NCI-H2081 treated with DMSO at 0.1 percent for 48 hours (cell line): ENCODE measurements at places on chromosomes 16 and 17.

GRCh38 chr16:81879625-81880024 lies 100.5 kb downstream of the PLCG2 start:
- DNase-seq: no peak

GRCh38 chr16:14015461-14015860 lies 55.7 kb upstream of the MRTFB start:
- no peak for DNase-seq

DNA sequence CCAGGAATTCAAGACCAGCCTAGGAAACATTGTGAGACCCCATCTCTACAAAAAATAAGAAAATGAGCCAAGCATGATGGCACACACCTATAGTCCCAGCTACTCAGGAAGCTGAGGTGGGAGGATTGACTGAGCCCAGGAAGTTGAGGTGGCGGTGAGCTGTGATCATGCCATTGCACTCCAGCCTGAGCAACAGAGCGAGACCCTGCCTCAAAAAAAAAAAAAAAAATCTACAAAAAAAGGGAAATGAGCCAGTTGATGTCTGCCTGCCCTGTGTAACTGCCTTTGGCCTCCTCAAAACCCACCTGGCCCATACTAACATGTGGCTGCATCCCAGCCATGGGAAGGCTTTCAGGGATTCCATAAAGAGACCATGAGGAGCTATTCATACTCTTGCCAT lies 4.5 kb downstream of the RANBP10 start:
- DNase-seq: no peak

GRCh38 chr17:8124350-8125153 lies 646 bp upstream of the HES7 start:
- DNase-seq: no peak

- no peak for DNase-seq
Observed at GRCh38 chr16:48231727-48232492, 12.2 kb upstream of the LONP2 start.

GRCh38 chr16:815861-816260 lies 15.3 kb upstream of the GNG13 start:
- no peak for DNase-seq

DNA sequence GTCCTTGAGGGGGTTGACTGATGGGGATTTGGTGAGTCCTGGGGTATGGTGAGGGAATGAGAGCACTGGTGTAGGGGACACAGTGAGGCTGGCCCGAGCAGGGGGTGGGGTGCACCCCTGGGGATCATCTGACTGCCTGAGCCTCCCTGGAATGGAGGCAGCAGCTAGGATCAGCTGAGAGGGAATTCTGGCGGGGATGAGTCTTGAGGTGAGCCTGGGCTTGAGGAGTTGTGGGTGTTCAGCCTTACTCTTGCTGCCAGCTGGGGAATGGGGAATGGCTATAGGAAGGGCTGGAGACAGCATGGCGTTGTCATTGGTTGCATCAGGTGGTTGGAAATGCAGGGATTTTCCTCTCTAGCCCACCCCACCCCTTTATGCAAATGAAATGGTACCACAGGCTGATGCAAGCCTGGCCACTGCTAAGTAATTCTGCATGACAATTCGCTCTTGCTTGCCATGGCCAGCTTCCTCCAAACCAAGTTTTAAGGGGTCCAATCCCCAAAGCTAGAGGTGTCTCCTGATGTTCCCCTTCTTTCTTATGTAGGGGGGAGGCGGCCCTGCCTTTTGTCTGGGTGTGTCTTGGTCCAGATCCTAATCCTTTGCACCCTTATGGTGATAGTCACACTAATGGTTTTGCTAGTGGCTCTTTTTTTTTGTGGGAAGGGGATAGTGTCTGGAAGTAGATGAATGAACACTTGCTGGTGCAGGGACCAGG lies 7.5 kb downstream of the NFE2L1 start:
- no peak for DNase-seq

DNA sequence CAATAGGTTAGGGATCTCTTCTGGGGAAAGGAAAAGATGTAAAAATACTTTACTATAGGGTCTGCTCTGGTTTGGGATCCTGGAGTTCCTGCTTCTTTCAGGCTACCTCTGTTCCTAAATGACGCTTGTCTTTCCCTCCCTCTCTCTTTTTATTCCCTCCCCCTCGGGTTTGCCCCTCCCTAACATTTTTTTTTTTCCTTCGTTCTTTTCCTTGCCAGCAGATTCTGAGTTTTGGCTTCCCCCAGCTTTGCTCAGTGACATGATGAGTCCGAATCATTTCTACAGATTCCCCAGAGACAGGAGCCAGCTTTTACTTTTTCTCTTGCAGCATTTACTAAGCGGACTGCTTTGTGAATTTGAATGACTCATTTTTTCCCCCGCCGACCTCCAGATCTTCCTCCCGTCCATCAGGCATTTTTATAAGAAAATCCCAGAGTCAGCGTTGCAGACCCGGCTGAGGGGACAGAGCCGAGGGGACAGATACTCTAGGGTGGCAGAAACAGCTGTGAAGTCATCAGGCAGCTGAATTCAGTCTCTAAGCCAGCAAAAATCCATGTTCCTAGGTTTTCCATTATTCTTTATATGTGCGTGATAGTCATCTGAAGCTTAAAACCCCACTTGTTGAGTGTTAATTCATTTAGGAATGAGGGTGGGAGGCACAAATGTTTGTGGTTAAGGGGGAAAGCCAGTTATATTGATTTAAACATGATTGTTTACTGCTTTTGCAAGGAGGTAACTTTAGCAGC lies at the start of gene TMEM100:
Gene TMEM100, minus strand, starts transcription at position 123 of the 746 bp plus-strand sequence. CDS start 1,794 bp downstream, outside the sequence.
- no peak for DNase-seq

- DNase-seq: no peak
Observed at GRCh38 chr17:8887301-8887700, 19.8 kb upstream of the PIK3R6 start.
